Sigmoid colon (tissue), 7 donors: ENCODE measurements at places on chromosomes 1 and 21. TPM values are rescaled to one million over a fixed set of nuclear protein-coding genes. Genes with fewer than 3 reads are reported as not detected.

DNA sequence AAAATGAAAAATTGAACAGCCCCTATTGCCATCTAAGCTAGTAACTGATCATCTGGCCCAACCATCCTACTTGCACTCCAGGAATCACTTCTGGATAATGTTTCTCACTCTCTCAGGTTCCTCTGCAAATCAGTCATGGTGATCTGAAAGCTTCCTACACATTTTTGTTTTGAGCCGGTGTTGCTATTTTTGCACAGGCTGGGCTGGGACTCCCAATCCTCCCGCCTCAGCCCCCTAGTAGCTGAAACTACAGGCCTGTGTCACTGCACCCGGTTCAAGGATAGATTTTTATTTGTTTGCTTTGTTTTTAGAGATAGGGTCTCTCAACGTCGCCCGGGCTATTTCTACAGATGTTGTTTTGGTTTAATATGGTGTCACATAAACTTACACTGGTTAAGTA, 40.5 kb upstream of the HMCN1 start:
- no peak overlapping the region for H3K27ac ChIP-seq
- no peaks in the 10 kb centered on the region for H3K27me3 ChIP-seq
- no peak for DNase-seq
- no peaks in the 10 kb centered on the region for H3K36me3 ChIP-seq
- no peak overlapping the region for H3K4me3 ChIP-seq

- DNase-seq, result no peak
- H3K4me3 ChIP-seq, result no peak overlapping the region
- H3K4me1 ChIP-seq, result peaks cover 32% of the 10 kb centered on the region
- H3K27ac ChIP-seq, result no peak overlapping the region
- H3K27me3 ChIP-seq, result no peaks in the 10 kb centered on the region
Measured at GRCh38 chr21:33552093-33552998, 9.5 kb downstream of the SON start.

DNA sequence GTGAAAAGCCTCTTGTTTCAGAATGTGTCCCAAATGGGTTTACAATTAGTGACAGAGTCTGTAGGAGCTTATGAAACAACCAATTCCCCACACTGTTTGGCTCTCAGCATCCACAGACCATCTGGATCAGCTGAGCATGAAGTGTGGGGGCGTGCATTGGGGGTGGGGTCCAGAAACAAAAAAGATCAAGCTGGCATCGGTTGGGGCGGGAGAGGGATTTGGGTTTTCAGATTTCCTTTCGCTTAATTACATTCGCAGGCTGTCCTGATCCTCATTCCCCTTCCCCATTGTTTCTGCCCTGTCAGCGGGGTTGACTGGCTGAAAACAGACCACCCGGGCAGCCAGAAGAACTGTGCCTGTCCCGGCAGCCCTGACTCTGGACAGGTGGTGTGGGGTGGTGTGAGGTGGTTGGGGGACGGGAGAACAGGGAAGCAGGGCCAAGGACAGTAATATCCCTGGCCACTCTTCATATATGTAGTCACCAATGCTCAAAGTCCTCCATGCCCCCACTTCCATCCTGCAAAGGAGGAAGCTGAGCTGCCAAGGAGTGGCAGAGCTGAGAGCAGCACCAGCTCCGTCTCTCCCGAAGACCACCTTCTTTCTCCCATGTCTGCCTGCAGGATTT, 92.0 kb downstream of the IER5 start:
- no peak for DNase-seq
- no peak overlapping the region for H3K27ac ChIP-seq
- H3K4me1 ChIP-seq, result peaks cover 13% of the 10 kb centered on the region
- H3K27me3 ChIP-seq, result no peaks in the 10 kb centered on the region

The LCE1B gene
- total RNA-seq, result not detected

DNA sequence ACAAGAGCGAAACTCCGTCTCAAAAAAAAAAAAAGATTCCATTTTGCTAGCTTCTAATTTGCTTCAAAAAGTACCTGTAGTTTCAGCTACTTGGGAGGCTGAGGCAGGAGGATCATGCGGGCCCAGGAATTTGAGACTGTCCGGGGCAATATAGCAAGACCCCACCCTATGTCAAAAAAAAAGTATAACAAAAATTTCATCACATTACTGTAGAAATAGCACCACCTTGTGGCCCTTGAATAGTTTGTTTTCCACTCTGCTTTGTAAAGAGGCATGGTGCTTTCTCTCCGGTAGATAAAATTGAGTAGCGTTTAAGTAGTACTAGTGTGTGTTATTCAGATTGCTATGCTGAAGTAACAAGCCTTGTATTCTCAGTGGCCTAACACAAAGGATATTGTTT, 18.2 kb upstream of the MSTO1 start:
- no peaks in the 10 kb centered on the region for H3K4me1 ChIP-seq
- no peak for DNase-seq
- no peak overlapping the region for H3K27ac ChIP-seq
- H3K27me3 ChIP-seq, result no peaks in the 10 kb centered on the region
- H3K4me3 ChIP-seq, result no peak overlapping the region

GRCh38 chr1:169460191-169460833, 25.4 kb downstream of the SLC19A2 start:
- peak overlapping the region; percentile 33 for H3K4me3 ChIP-seq
- DNase-seq, result no peak
- H3K36me3 ChIP-seq, result peaks cover 6% of the 10 kb centered on the region
- H3K4me1 ChIP-seq, result peaks cover 10% of the 10 kb centered on the region
- peaks cover 24% of the 10 kb centered on the region for H3K27me3 ChIP-seq

GRCh38 chr1:118751166-118751565, 237.0 kb downstream of the TBX15 start:
- H3K4me3 ChIP-seq, result no peak overlapping the region
- H3K4me1 ChIP-seq, result no peaks in the 10 kb centered on the region
- DNase-seq, result no peak

GRCh38 chr1:109398343-109399225, 866 bp upstream of the SORT1 start:
- peak overlapping the region; percentile 63 for H3K4me3 ChIP-seq
- peaks cover 42% of the 10 kb centered on the region for H3K4me1 ChIP-seq
- H3K36me3 ChIP-seq, result no peaks in the 10 kb centered on the region
- no peak for DNase-seq
- H3K27me3 ChIP-seq, result no peaks in the 10 kb centered on the region
- H3K27ac ChIP-seq, result peak overlapping the region; percentile 87

GRCh38 chr1:27865821-27866220, 6.5 kb upstream of the THEMIS2 start:
- no peaks in the 10 kb centered on the region for H3K4me1 ChIP-seq
- no peaks in the 10 kb centered on the region for H3K27me3 ChIP-seq
- H3K4me3 ChIP-seq, result no peak overlapping the region
- H3K27ac ChIP-seq, result no peak overlapping the region
- no peak for DNase-seq

DNA sequence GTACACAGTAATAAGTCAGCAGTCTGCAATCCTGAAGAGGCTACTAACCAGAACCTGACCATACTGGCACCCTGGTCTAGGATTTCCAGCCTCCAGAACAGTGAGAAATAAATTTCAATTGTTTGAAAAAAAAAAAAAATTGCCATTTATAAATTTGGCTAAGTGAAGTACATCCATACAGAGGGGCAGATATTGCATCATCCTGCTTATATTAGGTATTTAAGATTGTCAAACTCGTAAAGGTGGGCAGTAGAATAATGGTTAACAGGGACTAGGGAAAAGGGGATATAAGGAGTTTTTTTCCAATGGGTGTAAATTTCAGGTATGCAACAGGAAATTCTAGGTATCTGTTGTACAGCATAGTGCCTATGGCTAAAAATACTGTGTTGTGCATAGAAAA, 1250.9 kb downstream of the BRINP3 start:
- no peaks in the 10 kb centered on the region for H3K36me3 ChIP-seq
- H3K27me3 ChIP-seq, result no peaks in the 10 kb centered on the region
- DNase-seq, result no peak
- no peak overlapping the region for H3K27ac ChIP-seq
- no peak overlapping the region for H3K4me3 ChIP-seq

The S100A12 gene
- total RNA-seq, result not detected

- peaks cover 31% of the 10 kb centered on the region for H3K4me1 ChIP-seq
- DNase-seq, result no peak
- no peaks in the 10 kb centered on the region for H3K36me3 ChIP-seq
- no peaks in the 10 kb centered on the region for H3K27me3 ChIP-seq
- no peak overlapping the region for H3K27ac ChIP-seq
- no peak overlapping the region for H3K4me3 ChIP-seq
Measured at GRCh38 chr1:36119456-36119855, 5.6 kb downstream of the COL8A2 start.

The COL16A1 gene
- 57.4 TPM for total RNA-seq

The UHMK1 gene
- total RNA-seq, result 28.5 TPM

- DNase-seq, result no peak
- no peak overlapping the region for H3K27ac ChIP-seq
- H3K36me3 ChIP-seq, result no peaks in the 10 kb centered on the region
- no peaks in the 10 kb centered on the region for H3K27me3 ChIP-seq
- no peak overlapping the region for H3K4me3 ChIP-seq
Measured at GRCh38 chr1:217076902-217077301, 353.7 kb upstream of the ESRRG start.
